ENCODE measurements at places on chromosomes 5 and 9.

DNA sequence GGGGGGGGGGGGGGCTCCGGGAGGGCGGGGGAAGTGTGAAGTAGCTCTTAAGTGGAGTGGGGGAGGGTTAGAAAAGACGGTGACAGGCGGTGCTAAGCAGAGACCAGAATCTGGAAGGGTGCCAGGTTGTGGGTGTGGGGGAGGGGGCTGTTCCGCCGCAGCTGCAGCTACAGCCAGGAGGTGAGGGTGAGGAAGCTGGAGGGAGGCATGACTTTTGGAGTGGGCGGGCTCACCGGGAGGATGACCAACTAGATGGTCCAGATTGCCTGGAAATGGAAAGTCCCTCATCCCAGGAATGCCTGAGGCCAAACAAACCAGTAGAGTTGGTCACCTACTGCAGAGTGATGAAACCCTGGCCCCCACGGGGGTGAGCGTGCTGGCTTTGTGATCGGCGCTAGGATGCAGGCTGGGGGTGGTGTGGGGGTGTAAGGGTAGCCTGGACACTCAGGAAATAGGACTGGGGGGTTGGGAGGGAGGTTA is 158.1 kb upstream of the SHB start:
- DNase-seq, result peak; percentile 74

DNA sequence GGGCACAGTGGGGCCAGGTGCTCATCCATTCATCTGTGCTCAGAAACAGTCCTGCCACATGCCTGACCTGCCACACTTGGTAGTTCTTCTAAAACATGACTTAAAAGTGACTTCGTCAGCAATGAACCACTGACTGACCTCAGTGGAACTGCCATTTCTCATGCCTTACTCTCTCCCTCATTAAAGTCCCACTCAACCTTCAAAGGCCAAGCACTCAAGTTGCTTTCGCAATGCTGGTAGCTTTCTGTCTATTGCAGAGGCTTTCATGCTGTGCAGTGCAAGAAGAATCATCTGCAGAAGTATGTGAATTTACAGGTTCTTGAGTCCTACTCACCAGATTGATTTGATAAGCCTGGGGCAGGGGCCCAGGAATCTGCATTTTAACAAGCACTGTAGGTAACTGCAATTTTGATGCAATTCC is 23.9 kb downstream of the B4GALT1 start:
- no peak for DNase-seq

DNA sequence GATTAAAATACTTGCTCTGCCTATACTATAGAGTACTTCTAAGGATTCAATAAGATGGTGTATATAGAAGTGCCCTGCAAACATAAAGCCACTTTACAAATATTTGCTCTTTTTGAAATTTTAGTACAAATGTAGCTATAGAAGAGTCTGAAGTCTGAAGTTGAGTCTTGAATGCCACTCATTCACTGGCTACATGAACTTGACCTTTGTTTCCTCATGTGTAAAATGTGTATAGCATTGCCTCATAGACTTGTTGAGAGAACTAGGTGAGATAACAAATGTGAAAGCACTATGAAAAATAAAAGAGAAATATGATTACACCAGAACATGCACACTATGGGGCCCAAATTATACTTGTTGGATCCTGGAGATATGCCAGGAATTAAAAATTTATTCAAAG is 244.7 kb downstream of the SEC61B start:
- DNase-seq, result no peak

DNA sequence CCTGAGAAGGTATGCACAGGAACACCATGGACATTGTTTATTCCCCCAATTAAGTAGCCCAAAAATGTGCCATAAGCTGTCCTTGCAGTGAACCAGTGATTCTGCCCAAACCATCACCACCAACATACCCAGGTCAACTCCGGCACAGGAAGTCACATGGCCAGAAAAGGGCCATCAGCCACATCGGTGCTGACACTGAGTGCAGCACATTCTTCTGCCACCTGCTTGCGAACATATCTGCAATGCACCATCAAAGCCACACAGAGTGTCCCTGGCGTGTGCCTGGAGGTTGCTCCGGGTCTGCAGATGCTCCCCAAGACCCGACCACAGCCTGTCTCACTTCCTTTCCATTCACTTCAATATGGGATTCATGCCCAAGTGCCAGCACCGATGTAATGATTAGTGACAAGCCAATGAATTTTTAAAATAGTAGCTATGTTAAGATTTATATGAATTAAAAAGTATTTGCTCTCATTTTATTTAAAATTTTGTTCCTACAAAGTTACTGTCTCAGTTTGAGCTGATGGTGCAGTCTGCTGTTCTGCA is 37.6 kb downstream of the SYK start:
- no peak for DNase-seq

- DNase-seq, result no peak
Measured at GRCh38 chr9:21875893-21876292, 73.5 kb downstream of the MTAP start.

- DNase-seq, result no peak
Measured at GRCh38 chr9:32877103-32877502, 93.8 kb downstream of the TMEM215 start.

GRCh38 chr9:29038332-29038731 is 1465.1 kb upstream of the C9orf72 start:
- no peak for DNase-seq

DNA sequence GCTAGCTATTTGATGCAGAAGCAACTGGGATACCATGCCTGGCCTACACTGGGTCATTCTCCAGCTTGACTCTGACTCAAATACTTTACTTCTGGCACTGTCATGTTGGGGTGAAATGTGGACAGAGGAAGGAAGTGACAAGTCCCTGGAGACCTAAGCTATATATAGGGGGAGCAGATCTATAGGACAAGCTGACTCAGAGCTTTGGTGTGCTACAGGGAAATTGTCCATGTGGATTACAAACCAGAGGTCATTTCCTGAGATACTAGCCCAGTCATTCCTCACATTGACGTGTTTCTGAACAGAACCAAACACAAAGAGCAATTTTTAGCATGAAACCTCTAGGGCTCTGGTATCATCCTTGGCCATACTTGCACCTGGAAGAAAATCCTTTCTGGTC is 531.6 kb upstream of the CLINT1 start:
- no peak for DNase-seq

Measured in naive thymus-derived CD8-positive, alpha-beta T cell (primary cell).